Activated CD4-positive, alpha-beta T cell treated with anti-CD3 and anti-CD28 coated beads, Interleukin-10, Interleukin-2, amounts not matched to agents 100 ng/mL and 50 ng/mL, durations not matched to agents 16 hours and 8 hours (primary cell): ENCODE measurements at places on chromosomes 1 and 21.

DNA sequence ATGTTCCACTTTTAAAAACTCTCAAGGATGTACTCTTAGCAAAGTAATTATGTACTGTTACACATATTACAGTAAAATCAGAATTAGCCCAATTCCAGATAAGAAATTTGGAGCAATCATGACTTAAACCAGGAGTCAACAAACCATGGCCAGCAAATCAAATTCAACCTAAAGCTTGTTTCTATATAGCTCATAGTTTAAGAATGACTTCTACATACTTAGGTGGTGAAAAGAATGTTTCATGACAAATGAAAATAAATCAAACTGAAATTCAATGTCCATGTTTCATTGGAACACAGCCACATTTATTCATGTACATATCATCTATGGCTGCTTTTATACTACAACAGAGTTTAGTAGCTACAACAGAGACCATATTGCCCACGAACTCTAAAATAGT lies 35.1 kb downstream of the FRRS1 start:
- peak; percentile 61 for DNase-seq

DNA sequence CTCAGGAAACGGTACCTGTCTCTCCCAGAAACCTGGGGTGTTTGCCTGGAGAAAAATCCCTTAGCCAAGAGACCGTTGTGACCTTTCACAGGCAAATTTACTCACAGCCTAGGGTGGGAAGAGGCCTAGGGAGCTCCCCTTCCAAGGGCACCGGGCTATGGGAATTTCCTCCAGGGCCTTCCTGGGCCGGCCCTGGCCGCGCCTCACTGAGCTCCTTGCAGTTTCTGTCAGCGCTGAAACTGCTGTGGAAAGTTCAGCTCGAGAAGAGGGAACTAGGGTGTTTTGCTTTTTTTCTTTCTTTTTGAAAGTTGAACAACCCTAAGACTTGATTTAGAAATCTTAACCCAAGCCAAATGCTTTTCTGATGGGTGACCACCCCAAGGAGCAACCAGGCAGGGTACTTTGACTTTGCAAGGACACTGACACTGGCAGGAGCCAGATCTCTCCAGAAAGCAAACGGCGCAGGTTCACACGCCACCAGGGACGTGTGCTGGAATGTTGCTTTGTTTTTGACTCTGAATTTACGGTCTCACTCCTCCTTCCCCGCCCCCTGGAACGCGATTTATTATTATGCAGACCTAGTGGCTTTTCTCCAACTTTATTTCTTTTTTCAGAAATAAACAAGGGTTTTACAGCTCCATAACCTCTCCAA lies 229.6 kb upstream of the JUN start:
- DNase-seq = no peak

- DNase-seq = no peak
These were observed 23.1 kb downstream of the MTF2 start for GRCh38 chr1:93102142-93102541.

GRCh38 chr1:55717111-55717510 lies 501.9 kb upstream of the USP24 start:
- no peak for DNase-seq

- DNase-seq = no peak
These were observed 18.1 kb downstream of the RSBN1 start for GRCh38 chr1:113793878-113794834.

DNA sequence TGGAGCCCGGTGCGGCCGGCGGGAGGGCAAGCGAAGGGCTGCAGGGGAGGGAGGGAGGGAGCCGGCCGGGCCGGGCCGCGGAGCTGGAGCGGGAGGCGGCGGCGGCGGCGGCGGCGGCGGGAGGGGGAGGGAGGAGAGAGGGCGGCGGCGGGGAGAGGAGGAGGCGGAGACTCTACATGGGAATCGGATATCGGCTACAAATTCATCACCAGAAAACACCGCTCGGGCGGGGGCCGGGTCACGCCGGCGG lies at the start of gene AKT3:
TSS of gene AKT3 (minus strand) at position 42 of the 250 bp plus-strand sequence. CDS start 7,073 bp downstream, outside the sequence.
- peak; percentile 85 for DNase-seq

DNA sequence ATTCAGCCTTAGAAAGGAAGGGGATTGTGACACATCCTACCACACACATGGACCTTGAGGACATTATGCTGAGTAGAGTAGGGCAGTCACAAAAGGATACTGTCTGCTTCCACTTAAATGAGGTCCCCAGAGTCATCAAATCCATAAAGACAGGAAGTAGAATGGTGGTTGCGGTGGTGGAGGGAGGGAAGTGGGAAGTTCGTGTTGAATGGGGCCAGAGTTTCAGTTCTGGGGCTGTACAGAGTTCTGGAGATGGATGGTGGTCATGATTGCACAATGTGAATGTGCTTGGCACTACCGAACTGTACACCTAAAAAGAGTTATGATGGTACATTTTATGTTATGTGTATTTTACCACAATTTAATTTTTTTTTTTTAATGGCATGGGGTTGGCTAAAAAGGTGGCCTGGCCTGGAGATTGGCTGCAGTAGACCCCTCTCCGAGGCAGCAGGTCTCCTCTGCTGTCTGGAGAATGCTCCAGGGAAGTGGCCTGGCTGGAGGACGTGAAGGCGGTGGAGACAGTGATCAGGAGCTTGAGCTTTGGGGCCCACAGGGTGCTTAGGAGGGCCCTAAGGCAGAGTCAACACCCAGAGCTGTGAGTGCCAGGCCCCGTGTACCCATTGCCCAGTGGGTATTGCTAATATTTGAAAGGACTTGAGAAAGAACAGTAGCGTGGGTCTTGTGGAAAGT lies 30.4 kb downstream of the IFNGR2 start:
- DNase-seq = no peak

DNA sequence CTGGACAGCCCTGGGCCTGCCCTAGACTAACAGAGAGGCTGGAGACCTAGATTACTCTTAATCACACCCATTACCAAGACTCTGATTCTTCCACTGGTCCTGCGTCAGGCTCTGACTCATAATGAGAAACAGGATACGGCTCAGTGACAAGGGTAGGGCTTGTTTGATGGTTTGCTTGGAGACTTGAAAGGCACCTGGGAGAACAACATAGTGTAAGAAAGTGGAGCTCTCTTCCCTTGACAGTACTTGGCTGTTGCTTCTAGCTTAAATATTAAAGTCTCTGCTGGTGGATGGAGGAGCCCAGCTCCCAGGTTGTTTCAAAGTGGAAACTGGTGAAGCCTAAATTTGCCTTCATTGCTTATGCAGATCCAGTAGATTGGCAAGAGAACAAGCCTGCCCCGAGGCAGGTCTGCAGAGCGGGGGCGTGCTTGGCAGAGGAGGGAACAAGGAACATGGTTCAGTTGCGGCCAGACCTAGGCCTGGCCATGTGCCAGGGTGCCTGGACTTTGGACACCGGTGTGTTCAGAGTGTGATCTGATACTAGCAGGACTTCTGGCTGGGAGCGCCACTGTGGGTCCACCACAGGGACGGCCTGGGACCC lies 480.6 kb downstream of the CAMTA1 start:
- DNase-seq = peak; percentile 22

DNA sequence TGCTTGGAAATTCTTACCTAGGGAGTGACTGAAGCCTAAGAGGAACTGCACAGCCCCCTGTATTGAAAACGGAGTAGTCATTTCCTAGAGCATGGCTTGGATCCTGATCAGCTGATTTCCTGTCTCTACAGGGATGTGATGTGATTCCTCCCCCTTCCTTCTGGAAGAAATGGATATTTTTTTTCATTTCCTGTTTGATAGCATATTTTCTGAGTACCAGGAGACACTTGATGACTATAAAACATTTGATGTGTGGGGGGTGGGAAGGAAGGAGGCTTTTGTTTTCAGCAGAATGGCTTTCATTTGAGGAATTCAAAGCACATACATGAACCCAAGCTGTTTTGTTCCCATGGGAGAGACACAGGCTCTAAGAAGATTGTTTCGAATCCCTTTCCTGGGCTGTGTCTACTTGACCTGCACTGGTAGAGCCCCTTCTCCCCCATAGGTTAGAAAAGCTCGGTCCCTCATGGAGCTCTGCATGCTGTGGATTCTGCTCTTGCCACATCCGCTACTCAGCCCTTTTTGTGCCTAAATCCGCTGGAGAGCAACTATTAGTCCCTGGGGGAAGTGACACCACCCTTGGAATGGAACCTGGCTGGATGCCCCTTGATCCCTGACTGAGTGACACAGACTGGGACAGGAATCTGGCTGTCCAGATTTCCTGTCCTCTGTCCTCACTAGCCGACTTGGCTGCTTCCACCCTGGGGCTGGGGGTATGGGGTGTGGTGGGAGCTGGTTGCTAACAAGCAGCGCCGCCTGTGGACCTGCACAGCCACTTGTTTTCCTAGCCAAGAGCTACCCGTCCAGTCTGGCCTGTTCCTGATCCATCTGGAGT lies 71.8 kb upstream of the MACF1 start:
- DNase-seq = no peak

DNA sequence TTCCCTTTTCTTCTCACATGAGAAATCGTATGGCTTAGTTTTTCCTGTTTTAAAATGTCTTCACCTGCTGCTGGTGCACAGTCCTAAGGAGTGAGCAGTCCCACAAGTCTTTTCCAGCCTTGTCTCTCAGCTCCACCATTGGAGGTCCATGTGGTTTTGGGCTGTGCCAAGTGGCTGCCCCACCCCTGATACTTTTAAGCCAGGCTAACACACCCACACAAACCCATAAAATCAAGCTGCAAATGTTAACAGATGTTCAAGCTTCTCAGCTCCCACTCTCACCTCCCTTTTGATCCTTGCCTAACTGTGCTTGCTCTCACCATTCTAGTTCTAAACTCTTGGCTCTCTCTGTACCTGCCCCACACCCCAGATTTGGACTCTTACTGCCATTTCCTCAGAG lies 74.5 kb upstream of the COL24A1 start:
- no peak for DNase-seq

DNA sequence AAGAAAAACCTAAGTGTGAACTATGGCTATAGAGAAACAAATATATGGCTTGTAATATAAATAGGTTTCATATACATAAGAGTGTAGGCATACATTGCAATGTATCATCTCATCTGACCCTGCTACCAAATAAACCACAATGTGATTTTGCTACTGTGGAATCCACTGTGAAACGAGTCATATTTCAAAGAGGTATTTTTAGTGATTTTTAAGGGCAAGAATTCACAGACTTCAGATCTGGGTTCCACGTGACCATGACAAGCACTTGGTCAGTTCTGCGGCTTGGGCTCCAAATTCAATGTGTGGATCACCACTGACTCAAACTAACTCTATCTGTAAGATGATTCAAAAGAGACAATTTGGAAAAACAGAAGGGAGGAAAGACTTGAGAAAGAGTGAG lies 147.0 kb upstream of the ERG start:
- no peak for DNase-seq

- DNase-seq = no peak
These were observed 271.5 kb downstream of the NFIA start for GRCh38 chr1:61353797-61354406.

DNA sequence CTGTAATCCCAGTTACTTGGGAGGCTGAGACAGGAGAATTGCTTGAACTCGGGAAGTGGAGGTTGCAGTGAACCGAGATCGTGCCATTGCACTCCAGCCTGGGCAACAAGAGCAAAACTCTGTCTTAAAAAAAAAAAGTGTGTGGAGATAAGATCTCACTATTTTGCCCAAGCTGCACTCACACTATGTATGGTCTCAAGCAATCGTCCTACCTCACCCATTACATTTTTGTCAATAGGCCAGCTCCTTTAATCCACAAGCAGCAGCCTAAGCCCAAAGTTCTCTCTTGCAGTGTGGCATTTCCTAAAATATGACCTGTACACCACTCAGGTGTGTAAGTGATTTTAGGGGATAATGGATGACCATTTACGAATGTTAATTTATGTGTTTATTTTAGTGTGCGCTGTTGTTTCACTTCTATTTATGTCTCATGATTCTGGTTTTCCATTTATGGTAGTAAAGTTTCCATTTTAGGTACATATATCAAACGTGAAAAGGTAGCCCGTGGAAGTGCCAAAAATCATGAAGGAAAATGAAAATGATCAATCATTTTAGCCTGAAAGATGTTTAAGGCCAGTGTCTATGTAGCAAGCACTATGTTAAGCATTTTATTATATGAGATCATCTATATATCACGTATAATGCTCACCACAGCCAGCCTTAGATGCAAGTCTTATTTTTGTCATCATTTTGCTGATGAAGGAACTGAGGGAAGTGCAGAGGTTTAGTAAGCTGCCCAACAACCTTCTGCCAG lies 5.6 kb downstream of the LCK start:
- peak; percentile 51 for DNase-seq

DNA sequence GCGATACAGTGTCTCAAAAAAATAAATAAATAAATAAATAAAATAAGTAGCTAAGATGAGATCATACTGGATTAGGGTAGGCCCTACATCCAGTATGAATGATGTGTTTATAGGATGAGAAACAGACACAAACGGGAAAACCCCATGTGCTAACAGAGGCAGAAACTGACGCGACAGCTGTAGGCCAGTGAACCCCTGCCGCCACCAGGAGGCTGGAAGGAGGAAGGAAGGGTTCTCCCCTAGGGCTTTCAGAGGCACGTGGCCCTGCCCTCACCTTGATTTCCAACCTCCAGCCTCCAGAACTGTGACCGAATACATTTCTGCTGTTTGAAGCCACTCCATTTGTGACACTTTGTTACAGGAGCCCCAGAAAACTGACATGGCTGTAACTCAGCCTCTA lies 38.5 kb downstream of the CHD5 start:
- peak; percentile 40 for DNase-seq

- no peak for DNase-seq
These were observed 34.3 kb upstream of the TRIM33 start for GRCh38 chr1:114545315-114545714.

DNA sequence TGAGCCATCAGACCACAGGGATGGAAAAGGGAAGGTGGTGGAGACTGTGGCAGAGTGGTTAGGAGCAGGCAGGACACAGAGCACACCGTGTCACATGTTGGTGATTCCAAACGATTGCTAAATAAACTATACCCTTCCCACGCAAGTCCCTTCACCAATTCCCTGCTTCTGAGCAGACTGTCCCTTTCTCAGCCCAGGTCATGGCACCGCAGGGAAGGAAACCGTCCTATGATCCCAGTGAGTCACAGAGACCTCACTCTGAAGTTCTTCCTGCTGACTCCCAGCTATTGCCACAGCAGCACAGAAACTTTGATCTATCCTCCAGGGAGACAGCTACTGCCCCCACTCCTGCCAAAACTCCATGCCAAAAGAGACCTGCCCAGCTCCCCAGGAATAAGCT lies 19.2 kb downstream of the RIMS3 start:
- DNase-seq = no peak

GRCh38 chr1:83882906-83883305 lies 116.0 kb downstream of the TTLL7 start:
- DNase-seq = no peak

DNA sequence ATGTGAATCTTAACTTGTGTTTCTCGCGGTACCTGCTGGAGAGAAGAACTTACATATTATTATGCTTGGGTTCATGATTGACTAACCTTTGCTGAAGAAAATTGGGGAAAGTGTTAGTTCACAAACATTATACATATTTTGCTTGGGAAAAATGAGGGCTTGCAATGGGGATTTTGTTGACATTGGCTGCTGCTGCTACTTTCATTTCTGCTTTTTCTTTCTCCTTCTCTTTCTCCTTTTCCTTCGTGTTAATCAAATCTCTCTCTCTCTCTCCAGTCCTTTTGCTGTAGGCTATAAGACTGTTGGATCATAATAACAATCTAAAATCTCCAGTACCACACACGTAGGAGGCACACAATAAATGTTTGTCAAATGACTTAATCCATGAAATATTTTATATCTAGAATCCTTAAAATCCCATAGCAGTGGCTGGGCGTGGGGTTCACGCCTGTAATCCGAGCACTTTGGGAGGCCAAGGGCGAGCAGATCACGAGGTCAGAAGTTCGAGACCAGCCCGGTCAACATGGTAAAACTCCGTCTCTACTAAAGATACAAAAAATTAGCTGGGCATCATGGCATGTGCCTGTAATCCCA lies 23.0 kb downstream of the IRF2BP2 start:
- DNase-seq = no peak

- peak; percentile 38 for DNase-seq
These were observed 37.4 kb downstream of the NSL1 start for GRCh38 chr1:212754193-212754592.
